ENCODE measurements at places on chromosomes 7 and 10. TPM values are rescaled to one million over a fixed set of nuclear protein-coding genes. Genes with fewer than 3 reads are reported as not detected.

Gene ADRA2A
- total RNA-seq = not detected

Gene EBLN1
- not detected for total RNA-seq

Gene CYP2C18
- not detected for total RNA-seq

Gene POMZP3
- 17.8 TPM for total RNA-seq

Gene IRF5
- 2.9 TPM for total RNA-seq
